ENCODE measurements at places on chromosomes 4 and X.

DNA sequence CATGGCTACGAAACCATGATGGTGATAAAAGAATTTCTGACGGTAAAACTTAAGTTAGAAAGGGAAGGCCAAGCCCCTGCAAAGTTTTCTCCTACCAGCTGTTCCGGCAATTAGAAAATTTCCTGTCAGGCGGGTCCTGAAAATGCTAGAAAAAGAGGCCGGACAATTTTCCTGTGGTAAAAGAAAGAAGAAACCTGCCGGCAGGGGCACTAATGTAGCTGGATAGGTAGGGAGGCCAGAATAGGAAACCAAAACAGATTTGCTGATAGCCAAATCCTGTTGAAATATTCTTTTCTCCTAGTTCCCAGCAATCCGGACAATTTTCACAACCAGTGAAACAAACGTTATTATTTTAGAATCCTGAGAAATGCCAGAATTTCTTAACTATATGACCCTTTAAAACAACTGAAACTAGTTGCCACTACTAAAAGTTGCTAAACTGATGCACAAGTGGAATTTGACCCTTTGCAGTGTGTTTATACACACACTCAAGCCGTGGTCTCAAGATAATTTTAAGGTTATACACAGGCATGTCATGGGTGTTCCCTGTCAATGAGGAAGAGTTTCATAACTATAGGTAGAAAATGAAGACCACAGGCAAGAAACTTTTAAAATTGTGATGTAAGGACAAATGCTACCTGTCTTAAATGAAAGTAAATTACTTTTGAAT is 47.7 kb downstream of the RPS6KA3 start:
- DNase-seq: no peak

GRCh38 chr4:155085843-155086530 is 122.4 kb upstream of the NPY2R start:
- DNase-seq: no peak

DNA sequence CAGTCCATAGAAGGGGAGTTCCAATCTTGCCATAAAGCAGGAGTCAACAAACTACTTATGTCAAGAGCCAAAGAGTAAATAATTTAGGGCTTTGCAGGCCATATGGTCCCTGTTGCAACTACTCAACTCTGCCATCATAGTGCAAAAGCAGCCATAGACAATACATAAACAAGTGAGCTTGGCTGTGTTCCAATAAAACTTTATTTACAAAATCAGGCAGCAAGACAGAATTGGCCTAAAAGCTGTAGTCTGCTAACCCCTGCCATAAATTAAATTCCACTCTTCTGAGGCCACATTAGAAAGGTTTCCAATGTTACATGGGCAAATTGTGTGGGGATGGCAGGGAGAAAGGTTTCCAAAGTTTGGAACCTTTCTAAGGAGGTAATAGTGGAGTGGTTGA is 14.7 kb downstream of the TRMT2B start:
- DNase-seq: no peak

DNA sequence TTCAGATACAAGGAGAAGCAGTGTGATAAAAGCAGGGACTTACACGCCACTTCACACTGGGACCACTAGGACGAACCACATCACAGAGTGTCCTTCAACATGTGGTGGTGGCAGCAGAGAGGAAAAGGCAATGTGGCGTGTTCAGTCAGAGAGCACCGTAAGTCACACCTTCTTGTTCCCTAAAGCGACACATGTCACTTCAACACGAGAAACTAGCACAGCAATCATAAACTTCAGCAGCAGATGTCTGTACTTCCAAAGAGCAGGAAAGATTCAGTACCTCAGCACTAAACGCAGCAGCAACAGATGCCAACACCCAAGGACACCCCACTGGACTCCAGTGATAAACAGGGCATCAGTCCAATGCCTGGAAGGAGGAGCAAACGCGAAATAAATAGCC is 96.7 kb downstream of the AREG start:
- no peak for DNase-seq

DNA sequence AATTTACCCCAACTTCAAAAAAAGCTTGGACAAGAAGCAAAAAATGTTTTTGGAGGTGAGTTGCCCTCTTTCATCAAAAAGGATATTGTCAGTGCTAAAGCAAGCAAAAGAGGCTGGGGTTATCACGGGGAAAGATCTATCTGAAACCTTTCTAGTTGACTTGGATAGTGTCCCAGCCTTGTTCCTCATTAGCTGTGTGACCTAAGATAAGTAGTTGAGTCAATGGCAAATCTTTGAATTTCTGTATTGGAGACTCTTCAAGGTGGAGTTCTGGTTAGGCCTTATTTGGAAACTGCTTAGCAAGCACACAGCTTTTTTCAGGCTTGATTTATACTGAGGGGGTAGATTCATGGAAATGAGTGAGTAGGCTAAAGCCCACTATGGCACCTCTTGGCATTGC is 271.6 kb downstream of the GRIA3 start:
- no peak for DNase-seq

DNA sequence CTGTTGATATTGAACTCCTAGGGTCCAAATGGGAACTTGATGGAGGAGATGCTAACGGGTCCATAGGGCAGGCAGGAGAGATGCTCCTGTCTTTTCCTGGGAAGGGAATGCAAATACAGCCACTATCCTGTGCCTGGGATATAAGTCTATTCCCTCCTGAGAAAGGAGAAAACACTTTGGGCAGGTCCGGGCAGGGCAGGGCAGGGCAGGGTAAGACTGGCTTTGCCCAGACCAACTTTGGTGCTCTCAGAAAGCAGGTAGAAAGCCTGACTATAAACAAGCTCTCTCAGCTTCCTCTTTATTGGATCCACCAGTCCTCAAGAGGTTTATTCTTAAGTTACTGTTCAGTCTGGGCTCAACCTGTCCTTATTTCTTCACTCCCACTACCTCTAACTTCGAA is 232.3 kb downstream of the PTTG2 start:
- DNase-seq: no peak
